Activated T-cell treated with anti-CD3 and anti-CD28 coated beads, Interleukin-2, amount 50 U/mL, for 72 hours (primary cell): ENCODE measurements at places on chromosomes 6 and 20.

DNA sequence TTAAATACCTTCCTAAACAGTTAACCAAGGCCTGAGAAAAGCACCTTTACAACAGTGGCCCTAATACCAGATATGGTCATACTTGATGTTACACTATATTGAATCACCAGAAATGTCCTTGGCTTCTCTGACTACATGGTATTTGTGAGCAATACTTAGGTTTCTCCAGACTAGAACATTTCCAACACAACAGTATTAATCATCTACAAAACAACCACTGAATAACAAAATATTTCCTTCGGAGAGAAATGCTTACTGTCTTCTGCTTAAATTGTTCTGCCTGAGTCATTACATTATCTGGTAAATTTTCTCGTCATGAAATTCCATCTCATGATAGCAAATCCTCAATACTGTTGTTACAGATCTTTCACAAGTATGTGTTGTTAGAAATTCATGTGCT lies 252.9 kb upstream of the RUNX2 start:
- DNase-seq, result no peak

DNA sequence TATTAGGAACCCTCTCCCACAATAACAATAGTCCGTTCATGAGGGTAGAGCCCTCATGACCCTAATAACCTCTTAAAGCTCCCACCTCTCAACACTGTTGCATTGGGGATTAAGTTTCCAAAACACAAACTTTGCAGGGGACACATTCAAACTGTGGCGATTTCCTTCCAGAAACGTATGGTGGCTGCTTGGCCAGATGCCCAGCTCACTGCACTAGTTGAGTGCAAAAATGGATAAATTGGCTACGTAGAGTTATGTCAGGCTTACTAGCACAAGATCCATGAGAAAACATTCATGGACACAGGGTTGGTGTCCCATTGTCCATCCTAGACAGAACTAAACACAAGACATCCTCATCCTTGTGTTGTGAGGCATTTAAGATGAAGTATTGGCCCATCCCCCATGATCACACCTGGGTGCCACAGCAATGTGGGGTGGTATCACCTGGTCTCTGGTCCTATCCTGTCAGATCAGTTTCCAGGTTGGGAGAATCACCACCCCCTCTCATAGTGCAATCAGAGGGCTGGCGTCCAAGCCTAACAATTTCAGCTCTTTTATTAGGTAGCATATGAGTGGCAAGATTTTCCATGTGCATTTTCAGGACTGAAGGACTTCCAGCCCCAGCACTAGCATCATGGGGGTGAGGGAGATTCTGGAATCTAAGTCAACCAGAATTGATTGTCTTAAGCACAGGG lies 63.4 kb upstream of the ELOVL5 start:
- DNase-seq, result no peak

- DNase-seq, result no peak
Measured at GRCh38 chr6:106287215-106287614, 38.3 kb downstream of the ATG5 start.

- DNase-seq, result no peak
Measured at GRCh38 chr6:38583523-38583922, 56.2 kb downstream of the BTBD9 start.

GRCh38 chr6:166691746-166692145 lies 64.7 kb upstream of the RPS6KA2 start:
- no peak for DNase-seq

DNA sequence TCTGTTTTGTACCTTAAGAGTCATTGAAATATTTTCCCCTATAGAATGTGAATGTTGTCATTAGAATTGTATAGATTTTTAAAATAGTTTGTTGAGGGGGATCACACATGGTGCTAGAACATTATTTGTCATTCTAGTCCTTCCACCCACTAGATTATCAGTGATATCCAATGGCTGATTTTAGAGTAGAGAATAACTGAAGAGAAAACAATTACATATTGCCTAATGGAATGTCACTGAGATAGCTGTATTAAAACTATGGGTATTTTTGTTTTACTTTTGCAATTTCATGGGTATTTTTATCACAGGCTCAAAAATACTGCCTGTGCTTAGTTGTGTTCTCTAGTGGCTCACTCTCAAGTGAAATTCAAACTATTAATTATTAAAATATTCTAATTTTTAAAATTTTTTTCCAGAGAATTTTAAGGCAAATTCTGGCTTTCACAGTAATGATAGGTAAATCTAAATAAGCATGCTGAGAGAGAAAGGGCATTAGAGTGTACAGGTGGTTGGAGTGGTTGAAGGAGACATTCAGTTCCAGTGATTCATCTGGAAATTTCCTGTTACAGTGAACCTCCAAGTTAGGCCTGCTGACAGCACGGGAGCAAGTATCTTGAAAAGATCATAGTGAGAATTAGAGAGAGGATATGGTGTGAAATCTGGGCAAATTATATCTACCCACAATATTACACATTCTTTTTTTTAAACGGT lies 399.6 kb downstream of the NKAIN2 start:
- no peak for DNase-seq

- no peak for DNase-seq
Measured at GRCh38 chr6:39941138-39941537, 6.9 kb upstream of the MOCS1 start.

DNA sequence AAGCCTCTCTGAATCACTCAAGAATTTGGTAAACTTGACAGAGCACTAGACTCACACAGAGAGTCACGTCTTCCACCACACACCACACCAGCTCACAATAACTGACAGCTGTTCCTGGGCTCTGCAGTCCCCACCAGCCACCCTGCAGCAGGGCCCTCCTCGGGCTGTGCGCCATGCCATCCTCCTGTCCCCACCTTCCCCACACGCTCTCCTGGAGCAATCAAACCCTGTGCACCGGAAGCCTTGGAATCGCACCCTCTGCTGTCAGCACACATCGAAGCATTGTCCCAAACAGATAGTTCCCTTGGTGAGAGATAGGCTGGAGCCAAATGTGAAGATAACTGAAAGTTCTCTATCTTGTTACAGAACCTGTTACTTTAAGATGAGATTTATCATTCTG lies 191.0 kb downstream of the TBXT start:
- no peak for DNase-seq

DNA sequence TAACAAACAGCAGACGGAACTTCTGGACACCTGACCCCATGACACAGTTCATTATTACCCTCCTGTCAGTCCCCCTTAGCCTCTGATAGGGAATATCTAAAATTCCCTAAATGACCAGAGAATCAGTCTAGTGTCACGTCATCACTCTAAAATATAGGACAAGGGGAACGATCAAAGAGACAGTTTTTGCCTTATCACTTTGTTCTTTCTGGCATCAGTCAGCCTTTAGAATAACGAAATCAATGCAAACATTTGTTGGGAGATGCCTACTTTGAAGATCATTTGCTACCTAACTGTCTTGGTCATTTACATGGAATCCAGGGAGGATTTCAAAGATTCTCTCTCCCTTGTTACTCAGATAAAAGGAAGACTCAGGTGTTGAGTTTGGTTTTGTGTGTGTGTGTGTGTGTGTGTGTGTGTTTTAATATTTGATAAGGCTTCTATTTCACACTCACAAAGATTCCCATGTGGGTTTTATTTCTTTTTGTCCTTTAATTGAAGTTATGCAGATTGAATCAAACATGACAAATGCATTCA lies 28.3 kb downstream of the LINC00237 start:
- no peak for DNase-seq

- no peak for DNase-seq
Measured at GRCh38 chr6:135243871-135244796, 63.0 kb downstream of the MYB start.

- DNase-seq, result no peak
Measured at GRCh38 chr20:37773291-37773826, 79.5 kb downstream of the CTNNBL1 start.

- DNase-seq, result no peak
Measured at GRCh38 chr20:58986286-58986967, 5.4 kb downstream of the NELFCD start.

GRCh38 chr6:79431537-79431933 lies 105.7 kb downstream of the LCA5 start:
- no peak for DNase-seq

- DNase-seq, result no peak
Measured at GRCh38 chr20:9635750-9636149, 121.4 kb downstream of the LAMP5 start.

- no peak for DNase-seq
Measured at GRCh38 chr20:56809668-56810067, 180.6 kb downstream of the TFAP2C start.

DNA sequence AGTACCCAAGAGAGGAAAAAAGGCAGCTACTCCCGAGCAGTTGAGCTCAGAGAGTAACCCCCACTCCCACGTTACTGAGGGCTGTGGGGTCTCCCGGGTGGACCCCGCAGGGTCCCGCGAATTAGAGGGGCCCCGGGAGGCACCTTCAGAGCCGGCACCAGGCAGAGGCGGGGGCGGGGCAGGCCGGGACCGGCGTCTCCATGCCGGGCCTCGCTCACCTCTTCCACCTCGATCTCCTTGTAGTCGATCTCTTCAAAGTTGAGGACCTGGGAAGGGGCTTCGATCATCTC lies 381 bp downstream of the MAP3K7 start:
- DNase-seq, result peak; percentile 48

- DNase-seq, result peak; percentile 4
Measured at GRCh38 chr6:49556429-49556837, 6.0 kb downstream of the C6orf141 start.

GRCh38 chr6:163526346-163526745 lies 111.8 kb downstream of the QKI start:
- no peak for DNase-seq

DNA sequence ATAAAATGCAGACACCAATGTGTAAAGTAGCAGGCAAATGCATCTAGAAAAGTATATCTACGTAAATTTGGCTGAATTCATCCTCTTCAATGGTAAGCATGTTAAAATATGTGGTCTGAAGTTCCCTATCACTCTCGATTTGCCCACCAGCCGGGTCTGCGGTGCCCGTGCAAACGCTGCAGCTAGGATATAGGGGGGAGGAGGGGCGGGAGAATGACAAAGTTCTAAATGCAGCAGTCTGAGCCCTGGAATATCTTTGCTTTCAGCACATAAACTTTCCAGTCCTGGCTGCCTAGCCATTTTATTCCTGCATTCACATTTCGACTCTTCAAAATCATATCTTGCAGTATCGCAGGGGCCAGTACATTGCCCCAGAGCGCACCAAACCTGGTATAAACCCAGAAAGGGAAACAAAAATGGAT lies 708 bp downstream of the NRN1 start:
- DNase-seq, result no peak

- DNase-seq, result peak; percentile 76
Measured at GRCh38 chr6:3410385-3411360, 46.2 kb downstream of the SLC22A23 start.

GRCh38 chr6:104711371-104711770 lies 148.3 kb downstream of the HACE1 start:
- DNase-seq, result no peak

DNA sequence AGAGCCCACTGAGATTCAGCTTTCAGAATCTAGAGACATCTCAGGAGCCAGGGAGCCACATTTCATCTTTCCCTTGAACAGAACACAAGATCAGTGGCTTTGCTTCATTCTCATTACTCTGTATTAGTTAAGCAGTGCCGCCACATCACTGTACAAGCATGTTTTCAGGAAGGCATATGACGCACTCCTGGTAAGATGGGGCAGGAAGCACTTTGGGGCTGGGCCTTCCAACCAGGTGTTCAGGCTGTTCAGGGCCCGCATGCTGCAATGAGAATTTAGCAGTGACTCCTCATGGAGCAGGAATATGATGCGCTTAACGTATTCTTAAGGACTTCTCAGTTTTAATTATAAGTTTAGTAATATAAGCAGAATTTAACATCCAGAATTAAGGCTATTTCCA lies 29.7 kb upstream of the GNRH2 start:
- DNase-seq, result no peak

DNA sequence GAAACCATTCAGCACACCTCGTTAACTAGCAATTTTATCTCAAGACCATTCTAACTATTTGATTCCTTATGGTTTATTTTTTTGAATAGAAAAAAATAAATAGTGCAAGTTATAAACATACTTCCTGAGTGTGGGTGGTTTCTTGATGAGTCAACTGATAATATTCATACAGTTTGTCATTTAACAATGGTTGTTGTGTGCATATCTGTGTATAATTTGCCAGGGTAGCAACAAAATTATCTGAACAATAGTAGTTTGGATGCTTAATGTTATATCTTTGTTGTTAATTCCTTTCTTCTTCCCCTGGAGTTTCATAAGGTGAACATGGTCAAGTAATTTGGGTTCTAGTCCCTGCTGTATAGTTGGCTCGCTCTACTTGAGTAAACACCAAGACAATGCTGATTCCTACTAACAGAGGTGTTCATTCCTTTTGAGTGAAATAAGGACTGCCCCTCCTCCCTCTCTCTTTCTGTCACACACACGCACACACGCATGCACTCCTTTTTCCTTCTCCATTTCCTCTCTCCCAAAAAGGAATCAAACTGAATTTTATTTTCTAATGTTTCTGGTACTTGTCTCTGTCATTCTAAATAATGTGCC lies 938.1 kb upstream of the EPHA7 start:
- no peak for DNase-seq

- DNase-seq, result peak; percentile 30
Measured at GRCh38 chr6:80163754-80164187, 57.3 kb downstream of the BCKDHB start.

DNA sequence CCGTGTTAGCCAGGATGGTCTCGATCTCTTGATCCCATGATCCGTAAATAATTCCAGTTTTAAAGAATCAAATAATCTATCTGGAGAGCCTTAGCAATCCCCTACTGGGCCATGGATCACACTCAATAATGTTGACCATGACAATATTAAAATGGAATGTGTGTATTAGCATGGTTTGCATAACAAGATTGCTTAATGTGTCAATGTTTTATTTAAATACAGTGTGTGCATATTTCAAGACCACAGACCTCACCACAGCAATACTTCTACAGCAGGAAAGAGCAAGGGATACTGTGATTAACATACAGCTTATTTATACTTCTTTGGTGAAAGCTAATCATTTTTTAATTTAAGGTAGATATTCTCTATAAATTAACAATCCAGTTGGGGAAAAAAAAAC lies 470.4 kb downstream of the TFAP2B start:
- no peak for DNase-seq

DNA sequence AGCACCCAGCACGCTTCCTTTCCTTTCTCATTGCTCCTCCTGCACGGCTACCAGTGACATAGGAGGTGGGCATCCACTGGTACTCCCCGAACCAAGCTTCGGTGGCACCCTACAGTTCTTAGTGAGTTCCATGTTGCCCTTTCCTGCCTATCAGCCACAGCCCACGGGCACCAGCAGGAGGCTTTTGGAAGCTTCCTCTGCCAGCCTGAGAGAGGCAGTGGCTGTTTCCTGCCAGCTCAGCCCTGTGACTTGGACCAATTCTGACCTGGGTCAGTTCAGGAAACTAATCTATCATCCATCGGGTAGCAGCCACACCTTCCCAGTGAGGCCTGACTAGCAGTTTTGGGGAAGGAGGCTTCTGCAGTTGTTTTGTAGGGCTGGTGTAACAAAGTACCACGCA lies 176.4 kb upstream of the UST start:
- no peak for DNase-seq
